ENCODE measurements at places on chromosomes 3 and 15.
A peak's percentile ranks its signal among the peaks of the same experiment; 100 is the strongest.

DNA sequence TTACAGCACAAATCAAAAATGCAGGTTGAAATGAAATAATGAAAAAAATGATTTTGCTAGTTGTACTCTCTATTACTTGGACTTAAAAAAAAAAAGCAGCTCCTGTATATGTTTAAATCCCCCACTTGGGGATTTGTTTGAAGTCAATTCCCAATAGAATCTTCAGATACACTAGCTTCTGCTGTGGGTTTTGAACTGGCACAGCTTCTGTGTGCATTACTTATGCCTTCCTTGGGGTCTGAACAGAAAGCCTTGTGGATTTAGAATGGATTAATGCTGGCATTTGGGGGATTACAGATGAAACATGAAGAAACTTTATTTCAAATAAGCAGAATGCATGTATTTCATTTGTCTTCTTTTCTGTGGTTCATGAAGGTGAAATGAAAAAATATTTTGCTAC, 513.2 kb upstream of the TBL1XR1 start:
- DNase-seq, result no peak

- DNase-seq, result no peak
Measured at GRCh38 chr15:81117136-81117535, 16.9 kb upstream of the CFAP161 start.

GRCh38 chr3:31960793-31961431, 20.1 kb downstream of the OSBPL10 start:
- peak; percentile 68 for DNase-seq

DNA sequence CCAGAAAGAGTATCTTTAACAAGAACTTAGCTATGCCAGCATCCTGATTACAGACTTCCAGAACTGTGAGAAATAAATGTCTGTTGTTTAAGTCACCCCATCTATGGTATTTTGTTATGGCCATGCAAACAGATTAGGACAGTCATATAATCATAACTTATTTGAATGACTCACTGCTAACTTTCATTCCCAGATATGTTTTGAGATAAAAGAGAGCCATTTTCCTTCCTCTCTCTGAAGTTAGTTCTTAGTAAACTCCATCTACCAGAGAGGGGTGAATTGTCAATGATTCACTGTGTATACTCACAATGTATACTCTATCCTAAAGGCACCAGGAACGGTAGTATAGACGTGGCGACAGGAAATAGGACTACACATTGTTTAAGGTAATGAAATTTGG, 179.4 kb upstream of the DPH6 start:
- no peak for DNase-seq

GRCh38 chr3:143222981-143223380, 103.4 kb downstream of the CHST2 start:
- DNase-seq, result no peak

DNA sequence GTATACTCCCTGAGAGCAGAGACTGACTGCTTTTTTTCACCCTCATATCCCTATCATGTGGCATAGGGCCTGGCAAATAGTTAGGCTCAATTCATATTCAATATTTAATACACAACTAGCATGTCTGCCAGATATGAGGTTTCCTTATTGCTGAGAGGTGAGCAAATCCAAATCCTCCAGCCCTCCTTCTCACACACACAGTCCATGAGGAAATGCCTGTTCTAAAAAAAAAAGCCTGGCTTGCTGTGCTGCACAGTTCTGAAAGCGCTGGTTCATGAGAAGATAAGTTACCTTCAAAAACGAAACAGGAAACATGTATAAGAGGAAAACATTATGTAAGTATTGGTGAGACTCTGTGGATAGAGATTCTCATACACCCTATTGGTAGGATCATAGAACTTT, 15.5 kb upstream of the ACAP2 start:
- peak; percentile 48 for DNase-seq

DNA sequence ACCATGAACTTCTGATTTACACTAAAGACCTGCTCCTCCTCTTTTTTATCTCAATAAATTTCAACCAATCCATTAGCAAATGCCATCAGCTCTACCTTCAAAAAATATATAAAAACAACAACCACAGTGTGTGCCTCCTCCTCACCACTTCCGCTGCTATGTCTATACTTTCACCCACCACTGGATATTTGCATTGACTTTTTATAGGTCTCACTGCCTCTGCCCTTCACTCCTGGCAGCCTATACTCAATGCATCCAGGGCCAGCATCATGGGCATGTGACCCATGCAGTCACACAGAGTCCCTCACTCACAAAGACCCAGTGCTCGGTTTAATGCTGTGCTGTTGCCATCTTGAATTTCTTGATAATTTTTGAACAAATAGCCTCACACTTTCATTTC, 53.5 kb upstream of the CCDC54 start:
- DNase-seq, result peak; percentile 82

GRCh38 chr3:72295276-72295961, 510.5 kb upstream of the PROK2 start:
- no peak for DNase-seq

DNA sequence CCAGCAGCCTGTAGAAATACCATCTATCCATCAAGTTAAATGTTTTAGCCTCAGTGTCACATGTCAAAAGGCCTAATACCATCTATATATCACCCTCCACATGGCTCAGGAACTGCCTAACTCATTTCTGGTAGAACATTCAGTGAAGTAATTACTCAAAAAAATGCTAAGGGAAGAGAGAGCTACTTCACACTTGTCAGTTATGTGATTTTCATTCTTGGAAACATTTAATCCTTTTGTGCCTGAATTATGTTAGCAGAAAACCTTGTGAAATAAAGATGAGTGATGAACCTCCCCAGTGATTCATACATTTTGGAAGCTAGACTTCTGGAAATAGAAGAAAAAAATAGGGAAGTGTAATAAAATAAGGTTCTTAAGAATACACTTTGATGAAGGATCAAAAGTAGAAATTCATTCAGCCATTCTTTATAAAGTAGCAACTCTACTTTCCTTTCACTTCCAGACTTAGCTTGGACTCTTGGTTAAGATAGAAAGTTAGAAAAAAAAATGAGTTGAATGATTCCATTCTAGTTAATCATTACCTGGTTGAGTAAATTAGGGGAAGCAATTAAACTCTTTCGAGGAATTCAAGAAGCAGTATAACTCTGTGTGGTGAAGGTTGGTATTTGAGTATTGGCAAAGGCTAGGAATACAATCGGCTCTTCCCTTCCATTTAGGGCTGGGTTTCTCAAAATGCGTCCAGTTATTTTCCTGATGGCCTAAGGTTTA, 3.6 kb downstream of the OTOL1 start:
- peak; percentile 40 for DNase-seq

DNA sequence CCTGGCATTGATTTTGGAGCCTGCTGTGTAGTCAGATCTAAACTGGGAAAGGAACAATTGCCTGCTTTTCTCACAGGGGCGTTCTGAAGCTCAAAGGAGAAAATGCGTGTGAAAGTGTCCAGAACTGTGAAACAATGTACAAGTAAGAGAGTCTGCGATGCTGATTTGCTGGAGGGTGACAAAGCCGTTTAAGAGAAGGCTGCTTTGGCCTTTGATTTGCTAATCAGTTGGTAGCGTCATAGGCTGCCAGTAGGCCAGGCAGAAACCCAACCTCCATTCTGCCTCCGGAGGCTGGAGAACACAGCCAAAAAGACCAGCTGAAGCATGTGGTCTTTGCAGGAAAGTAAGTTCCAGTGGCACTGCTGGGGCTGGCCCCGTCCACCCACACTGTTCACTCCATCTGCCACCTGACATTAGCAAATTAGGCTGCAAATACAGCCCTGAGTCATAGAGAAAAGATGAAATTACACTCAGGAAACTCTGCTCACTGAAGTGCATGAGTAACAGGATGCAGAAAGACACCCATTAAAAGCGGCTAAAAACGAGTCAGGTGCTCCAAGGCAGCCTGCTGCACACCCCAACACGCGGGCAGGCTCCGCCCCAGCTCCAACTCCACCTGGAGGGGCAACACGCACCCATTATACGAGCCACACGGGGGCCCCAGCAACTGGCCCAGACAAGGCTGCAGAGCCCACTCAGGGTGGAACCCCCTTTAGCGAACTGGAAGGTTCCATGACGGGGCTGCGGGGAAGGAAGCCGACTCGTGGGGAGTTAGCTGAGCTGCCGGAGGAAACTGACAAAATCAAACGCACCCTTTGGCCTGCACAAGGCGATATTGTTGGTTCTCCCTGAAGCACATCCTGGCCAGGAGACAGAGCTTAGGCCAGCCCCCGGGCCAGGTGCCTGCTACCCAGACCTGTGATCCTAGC, 31.6 kb downstream of the ZDHHC19 start:
- peak; percentile 68 for DNase-seq

DNA sequence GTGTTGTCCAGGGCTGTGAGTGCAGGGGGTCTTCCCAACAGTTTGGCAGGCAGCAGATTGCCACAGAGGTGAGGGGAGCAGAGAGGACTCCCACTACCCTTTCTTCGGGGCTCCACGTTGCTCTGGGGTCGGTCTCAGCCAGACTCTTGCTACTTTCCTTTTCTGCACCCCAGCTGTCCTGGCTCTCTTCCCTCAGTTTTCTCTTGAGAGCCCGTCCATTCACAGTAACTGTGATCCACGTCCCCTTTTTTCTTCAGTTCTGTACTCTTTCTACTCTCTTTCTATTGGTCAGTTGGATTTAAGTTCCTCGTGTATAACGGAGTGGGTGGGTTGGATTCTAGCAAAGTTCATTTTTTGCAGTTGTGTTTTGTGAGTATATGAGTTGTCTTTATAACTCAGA, 105.8 kb downstream of the UNC13C start:
- DNase-seq, result no peak

- DNase-seq, result peak; percentile 96
Measured at GRCh38 chr15:67096546-67097294, 31.3 kb downstream of the SMAD3 start.

DNA sequence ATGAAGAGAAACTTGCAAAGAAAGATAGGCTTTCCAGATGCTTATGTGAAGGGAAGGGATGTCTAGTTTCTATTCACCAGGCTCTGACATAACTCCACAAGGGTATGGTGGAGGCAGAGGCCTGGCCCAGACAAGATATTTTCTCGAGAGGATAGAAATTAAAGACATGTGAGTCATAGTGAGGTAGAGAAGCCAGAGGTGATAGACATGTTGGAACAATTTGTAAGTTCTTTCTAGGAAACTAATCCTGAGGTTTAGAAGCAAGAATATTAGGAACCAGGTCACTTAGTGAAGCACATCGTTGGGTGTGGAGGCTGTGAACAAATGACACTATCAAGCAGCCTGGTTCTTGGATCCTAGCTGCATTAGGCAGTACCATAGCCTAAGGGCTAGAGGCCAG, 176.9 kb downstream of the BBX start:
- DNase-seq, result no peak

- peak; percentile 55 for DNase-seq
Measured at GRCh38 chr15:90205050-90205848, 4.1 kb downstream of the SEMA4B start.

DNA sequence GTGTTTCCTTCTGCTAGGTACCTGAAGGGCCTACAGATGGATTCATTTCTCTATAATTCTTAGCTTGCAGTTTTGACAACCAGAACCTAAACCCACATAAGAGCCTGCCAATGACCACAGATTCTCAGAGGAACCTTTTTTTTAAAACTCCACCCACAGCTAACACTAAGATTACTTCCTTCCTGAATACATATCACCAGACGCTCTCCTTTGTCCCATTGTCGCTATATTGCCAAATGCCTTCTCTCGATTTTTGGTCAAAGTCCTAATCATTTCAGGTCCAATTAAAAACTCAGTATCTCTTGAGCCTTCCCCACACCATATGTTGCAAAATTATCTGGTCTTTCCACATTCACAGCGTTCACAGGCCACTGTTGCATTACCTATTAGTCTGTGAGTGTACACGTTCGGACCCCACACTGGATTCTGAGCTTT, 12.4 kb downstream of the ZNF710 start:
- DNase-seq, result no peak

GRCh38 chr15:59335207-59335786, 37.4 kb downstream of the MYO1E start:
- no peak for DNase-seq

GRCh38 chr3:6250167-6250566, 610.7 kb upstream of the GRM7 start:
- DNase-seq, result peak; percentile 78

GRCh38 chr3:118942671-118943070, 92.0 kb downstream of the IGSF11 start:
- no peak for DNase-seq

DNA sequence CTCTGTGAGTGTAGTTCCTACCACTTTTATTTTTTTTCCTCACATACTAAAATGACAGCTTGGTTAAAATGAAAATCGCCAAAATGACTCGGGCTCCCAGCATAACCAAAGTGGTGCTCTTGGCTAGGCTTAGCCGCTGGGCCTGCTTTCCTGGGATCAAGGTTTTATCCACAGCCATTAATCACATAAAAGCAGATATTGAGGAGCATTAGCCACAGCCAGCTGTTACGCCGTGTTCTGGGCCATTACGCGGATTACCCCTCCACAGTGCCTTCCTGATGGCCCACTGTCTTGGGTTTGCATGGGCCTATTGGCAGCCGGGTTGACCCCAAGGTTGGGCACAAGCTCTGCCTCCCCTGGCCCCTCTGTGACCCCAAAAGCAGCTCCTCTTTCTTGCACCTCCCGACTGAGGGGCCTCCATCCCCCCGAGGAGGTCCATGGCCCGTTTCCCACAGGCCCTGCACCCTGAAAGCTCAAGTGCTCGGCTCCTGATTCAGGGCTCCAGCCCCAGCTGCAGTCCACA, 30.4 kb upstream of the TRPM1 start:
- no peak for DNase-seq

GRCh38 chr3:47283591-47284364, 1.0 kb downstream of the KLHL18 start:
- DNase-seq, result peak; percentile 73

DNA sequence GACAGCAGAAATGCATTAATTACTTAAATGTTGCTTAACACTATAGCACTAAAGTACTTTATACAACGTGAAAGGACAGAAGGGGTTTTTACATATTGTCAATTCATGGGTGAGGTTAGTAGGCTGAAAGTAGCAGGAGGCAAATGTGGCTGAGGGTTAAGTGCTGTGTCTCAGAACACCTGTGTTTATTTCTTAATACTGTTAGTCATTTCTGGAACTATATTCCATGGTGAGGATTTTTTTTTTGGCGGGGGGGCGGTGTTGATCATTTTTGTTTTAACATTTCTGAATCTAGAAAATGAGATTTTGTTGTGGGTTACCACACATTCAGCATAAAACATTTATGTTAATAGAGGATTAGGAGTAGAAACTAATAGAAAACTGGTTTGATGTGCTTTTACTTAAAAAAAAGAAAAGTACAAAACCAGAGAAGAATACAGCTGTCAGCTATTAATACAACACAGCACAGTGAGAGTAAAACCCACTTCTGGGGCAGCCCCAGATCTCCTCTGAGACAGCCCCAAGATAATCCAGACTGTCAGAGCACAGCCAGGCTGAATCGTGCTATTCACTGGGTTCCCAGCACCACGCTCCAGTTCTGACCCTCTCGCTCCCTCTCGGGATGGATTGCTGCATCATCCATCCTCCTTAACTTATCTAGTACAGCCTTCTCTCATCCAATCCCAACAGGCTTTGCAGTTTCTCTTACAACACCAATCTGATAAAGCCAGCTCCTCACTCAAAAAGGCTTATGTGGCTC, 307.7 kb downstream of the TUSC7 start:
- DNase-seq, result no peak

DNA sequence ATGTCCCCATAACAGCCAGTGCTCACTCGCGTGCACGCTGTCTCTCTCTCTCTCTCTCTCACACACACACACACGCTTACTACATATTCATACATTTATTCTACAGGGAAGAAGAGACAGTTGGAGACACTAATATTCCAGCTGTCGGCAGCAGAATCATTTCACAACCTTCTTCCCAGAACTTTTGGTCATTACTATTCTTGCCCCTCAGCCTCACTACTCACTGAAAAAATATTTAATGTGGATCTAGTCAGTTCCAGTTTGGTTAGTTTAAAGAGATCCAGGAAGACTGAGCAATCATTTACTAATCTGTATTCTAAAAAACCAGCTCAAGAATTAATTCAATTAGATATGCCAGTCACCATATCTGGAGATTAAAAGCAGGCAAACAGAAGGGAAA, 394.9 kb downstream of the PTPRG start:
- DNase-seq, result no peak

Measured in Karpas-422 (cell line).